ENCODE measurements at places on chromosomes 11 and 22. TPM values are rescaled to one million over a fixed set of nuclear protein-coding genes. Genes with fewer than 3 reads are reported as not detected.

DNA sequence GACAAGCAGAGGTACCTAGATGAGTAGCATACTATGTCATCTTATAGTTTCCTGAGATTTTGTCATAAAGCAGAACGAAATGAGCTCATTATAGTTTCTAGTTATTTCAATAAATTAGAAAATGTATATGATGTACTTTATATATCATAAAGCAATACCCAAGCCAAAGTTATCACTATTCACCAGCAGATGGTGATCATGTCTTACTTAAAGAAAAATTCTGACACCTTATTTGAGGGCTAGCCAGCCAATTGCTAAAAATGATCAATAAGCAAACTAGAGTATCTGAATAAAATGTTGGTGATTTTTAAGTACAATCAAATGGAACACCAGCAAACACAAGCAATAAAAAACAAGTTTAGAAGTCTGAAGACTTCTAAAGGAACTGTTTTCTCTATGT is 44.1 kb downstream of the RSF1 start:
- no peak for DNase-seq

- no peak for DNase-seq
Measured at GRCh38 chr11:2612884-2613571, 86.8 kb downstream of the KCNQ1OT1 start.

The APOA1 gene
- not detected for total RNA-seq

GRCh38 chr11:125998267-125998666 is 52.4 kb downstream of the VSIG10L2 start:
- DNase-seq = no peak

The HORMAD2 gene
- not detected for total RNA-seq

The MOV10L1 gene
- 4.6 TPM for total RNA-seq

The NAT10 gene
- 50.3 TPM for total RNA-seq

GRCh38 chr22:42997582-42998090 is 17.3 kb downstream of the PACSIN2 start:
- DNase-seq = no peak

GRCh38 chr11:3109434-3109833 is 52.2 kb upstream of the CARS1 start:
- DNase-seq = no peak

The CATSPERZ gene
- 1.9 TPM for total RNA-seq

The SCN2B gene
- 89.0 TPM for total RNA-seq

DNA sequence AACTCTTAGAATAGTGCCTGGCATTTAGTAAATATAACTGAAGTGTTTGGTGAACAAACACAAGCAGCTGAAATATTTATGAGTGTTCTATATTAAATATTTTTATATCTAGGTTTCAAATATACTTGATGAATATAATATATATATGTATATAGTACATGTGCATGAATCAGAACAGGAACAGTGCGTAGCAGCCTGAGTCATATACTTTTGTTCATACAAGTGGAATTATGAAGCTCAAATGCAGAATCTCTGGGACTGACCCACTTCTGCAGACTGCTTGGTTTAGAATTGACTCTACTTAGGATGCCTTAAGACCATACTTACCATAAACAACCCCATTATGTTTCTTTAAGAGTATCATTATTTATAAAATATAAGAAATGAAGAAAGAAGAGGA is 997.8 kb upstream of the RAG2 start:
- no peak for DNase-seq

- no peak for DNase-seq
Measured at GRCh38 chr22:43948836-43949406, 6.3 kb upstream of the SAMM50 start.

The SH3BP1 gene
- total RNA-seq = 10.6 TPM

GRCh38 chr11:117907276-117908108 is 21.7 kb downstream of the TMPRSS13 start:
- peak; percentile 89 for DNase-seq

GRCh38 chr22:22196018-22196533 is 48.5 kb upstream of the VPREB1 start:
- no peak for DNase-seq

GRCh38 chr11:76397383-76397782 is 16.3 kb downstream of the GVQW3 start:
- no peak for DNase-seq

The YDJC gene
- 16.2 TPM for total RNA-seq

The MRGPRX4 gene
- total RNA-seq = not detected

The C11orf86 gene
- total RNA-seq = not detected

DNA sequence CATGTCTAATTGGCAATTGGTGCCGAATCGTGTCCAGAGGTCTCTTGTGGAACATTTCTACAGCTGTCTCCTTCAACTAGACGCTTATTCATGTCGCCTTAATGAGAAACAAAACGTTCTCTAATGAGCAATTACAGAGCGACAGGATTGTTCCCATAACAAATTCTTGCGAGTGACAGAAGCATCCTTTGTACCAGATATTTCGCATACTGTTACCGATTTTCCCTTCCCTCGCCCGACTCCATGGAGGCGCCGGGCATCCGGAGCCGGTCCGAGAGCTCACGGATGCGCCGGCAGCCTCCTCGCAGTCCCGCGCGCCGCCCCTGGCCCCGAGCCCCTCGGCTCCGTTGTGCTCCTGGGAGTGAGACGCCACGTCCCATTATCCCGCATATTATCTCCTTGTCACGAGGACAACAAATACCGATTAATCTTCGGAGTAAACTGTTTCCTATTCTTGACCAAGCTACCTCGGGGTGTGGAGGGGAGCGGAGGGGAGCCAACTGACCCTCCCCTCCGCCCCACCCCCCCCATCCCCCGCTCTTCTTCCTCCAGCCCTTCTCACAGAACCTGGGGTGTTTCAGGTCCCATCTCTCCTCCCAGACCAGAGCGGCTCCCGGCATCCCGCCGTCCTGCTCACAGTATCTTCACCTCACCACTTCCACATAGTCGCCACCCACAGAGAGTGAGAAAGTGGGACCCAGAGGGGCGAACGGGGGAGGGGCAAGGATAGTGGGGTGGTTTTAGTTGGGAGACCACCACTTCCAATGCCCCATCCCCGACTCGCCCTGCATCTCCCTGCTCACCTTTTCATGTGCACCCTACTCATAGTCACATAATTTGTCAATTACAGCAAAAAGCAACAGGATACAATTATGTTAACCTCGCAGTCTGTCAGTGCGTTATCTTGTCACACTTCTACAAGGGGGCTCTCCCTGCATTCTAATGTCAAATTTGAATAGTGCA is 11.4 kb downstream of the PAX6 start:
- DNase-seq = no peak

GRCh38 chr11:127191689-127192088 is 191.1 kb upstream of the KIRREL3 start:
- DNase-seq = no peak

DNA sequence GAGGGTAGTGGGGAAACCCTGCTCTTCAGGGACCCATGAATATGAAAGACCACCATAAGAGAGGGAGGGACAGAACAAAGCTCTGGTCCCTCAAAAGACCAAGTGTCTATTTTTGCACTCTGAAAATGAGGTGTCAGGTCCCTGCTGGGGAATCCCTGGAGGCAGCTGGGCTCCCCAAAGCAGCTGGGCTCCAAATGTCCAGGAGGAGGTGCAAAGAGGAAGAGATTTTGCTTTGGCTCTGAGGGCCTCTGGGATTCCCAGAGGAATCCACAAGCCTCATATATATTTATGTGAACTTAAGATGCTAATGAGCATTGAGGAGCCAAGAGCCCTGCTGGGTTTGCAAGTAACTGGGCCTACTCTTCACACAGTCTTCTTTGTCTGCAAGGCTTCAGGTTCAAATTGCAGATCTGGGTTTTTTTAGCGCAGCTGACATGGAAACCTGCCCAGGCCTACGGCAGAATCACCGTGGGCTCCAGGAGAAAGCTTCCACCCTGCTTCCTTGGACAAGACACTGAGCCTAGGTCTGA is 26.0 kb downstream of the CLMP start:
- DNase-seq = no peak

DNA sequence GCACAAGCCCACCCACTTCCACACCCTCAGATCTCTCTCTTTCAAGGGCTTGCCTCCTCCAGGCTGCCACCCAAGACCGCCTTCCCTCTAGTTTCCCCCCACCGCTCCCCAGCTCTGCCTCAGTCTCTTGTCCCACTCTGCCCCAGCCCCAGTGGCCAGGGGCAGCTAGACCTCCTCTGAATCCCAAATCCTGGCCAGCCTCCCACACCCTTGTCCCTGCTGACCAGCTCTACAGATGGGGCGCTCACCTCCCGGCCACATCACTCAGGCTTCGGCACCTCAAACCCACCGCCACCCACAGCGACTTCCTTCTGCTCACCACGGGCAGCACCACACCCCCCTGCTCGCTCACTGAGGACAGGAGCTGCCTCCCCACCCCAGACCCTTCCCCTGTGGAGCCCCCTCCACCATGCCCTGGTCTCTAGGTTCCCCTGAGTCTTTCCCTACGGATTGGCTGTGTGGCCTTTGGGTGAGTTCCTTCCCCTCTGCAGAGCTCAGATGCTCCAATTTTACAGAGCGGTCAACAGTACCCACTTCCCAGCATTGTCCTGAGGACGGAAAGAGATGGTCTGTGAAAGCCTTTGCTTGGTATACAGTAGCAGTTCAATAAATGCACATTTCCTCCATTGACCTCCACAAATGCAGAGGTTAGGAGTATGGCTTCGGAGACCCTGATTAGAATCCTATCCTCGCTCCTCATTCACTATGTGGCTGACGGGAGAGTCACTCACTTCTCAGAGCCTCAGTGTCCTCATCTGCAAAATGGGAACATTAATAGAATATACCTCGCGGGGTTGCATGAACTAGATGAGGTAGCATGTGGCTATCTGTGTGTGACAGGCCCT is 11.5 kb upstream of the SPI1 start:
- DNase-seq = peak; percentile 31

The JAML gene
- total RNA-seq = 1.3 TPM

DNA sequence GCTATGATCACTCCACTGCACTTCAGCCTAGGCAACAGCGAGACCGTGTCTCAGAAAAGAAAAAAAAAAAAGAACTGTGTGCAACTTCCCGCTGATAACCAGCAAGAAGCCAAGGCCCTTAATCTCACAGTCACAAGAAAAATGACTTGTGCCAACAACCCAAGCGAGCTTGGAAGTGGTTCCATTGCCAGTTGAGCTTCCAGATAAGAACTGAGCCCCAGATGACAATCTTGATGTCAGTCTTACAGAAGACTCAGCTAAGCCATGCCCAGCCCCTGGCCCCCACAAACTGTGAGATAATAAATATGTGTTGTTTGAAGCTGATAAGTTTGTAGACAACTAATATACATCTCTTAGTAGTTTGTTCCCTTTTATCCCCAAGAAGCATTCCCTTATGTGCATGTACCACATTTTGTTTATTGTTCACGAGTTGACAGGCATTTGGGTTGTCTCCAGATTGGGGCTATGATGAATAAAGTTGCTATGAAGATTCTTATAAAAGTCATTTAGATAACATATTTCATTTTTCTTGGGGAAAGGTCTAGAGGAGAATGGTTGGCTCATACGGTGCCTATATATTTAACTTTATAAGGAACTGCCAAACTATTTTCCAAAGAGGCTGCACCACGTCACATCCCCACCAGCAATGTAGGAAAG is 85.9 kb downstream of the TIMP3 start:
- no peak for DNase-seq

DNA sequence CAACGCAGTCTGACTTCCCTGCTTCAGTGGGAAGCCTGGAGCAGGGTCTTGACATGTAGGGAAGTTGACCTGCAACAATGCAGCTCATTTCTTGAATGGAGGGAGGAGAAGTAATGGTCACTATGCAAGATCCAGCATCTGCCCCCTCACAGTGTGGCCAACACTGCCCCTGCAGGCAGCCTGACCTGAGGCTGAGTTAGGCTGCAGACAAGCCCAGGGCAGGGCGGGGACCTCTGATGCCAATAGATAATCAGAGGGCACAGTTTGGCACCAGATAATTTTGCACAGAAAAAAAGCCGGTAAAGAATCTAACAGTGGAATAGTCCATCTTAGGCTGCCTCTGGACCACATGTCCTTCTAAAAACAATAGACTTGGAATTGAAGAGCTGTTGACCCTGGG is 182.3 kb downstream of the DSCAML1 start:
- DNase-seq = no peak

The SLC15A3 gene
- total RNA-seq = 11.2 TPM

DNA sequence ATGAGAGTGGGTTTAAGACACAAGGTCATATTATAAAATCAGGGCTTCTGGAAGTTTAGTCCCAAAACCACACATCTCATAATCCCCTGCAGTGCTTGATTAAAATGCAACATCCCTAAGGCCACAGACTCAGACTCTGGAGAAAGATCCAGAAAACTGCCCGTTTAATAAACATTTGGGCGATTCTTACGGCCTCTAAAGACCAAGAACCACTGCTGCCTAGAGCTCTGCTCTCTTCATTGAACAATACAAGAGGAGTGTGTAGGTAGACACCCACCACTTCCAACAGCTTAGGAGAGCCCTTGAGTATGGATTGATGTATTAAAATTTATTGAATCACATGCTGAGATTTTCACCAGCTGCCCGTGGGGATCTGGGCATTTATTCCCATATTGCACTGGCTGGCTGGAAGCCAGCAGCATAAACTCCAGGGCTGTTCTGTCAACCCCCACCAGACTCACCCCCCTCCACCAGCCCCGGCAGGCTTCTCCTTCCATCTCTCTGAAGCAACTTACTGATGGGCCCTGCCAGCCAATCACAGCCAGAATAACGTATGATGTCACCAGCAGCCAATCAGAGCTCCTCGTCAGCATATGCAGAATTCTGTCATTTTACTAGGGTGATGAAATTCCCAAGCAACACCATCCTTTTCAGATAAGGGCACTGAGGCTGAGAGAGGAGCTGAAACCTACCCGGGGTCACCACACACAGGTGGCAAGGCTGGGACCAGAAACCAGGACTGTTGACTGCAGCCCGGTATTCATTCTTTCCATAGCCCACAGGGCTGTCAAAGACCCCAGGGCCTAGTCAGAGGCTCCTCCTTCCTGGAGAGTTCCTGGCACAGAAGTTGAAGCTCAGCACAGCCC is 749 bp upstream of the BEST1 start:
- peak; percentile 88 for DNase-seq

GRCh38 chr11:118914178-118914918 is 11.4 kb downstream of the BCL9L start:
- peak; percentile 65 for DNase-seq

The WNT7B gene
- total RNA-seq = 2.7 TPM

DNA sequence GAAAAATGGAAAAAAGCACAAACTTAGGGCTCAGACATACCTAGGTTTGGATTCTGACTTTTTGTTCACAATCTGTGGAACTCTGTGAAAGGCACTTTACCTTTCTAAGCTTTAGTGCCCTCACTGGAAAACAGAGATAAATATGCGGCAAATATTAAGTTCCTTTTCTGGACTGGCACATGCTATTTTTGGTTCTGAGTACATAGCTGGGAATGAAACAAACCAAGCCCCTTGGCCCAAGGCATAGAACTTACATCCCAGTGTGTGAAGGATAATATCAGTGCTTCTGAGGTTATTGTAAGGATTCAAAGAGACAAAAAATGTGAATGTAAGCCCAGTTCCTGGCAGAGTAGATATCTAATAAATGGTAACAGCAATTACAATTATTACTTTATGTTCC is 227.5 kb downstream of the ADAMTS15 start:
- no peak for DNase-seq

The CTNND1 gene
- 129 TPM for total RNA-seq

DNA sequence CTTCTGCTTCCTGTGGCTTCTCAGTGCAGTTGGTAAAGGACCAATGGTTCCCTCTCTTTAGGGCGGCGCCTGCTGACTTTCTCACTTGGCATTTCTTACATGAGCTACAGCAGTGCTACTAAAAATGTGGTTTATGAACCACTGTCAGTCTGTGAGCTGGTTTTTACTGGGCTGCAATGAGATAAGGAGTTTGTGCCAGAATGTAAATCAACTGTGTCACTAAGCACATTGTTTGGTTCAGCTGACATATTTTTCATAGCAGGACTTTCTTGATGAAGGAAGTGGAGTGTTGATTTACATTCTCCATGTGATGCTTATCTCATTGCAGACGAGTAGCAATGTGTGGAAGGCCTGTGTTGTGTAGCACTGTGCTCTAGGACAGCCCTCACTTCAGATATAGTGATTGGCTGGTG is 463.3 kb downstream of the SOX6 start:
- no peak for DNase-seq

The SEPTIN3 gene
- total RNA-seq = 229 TPM

Data from dorsolateral prefrontal cortex (tissue), 122 donors.